ENCODE measurements at places on chromosomes 6 and 20.
A peak's percentile ranks its signal among the peaks of the same experiment; 100 is the strongest.

DNA sequence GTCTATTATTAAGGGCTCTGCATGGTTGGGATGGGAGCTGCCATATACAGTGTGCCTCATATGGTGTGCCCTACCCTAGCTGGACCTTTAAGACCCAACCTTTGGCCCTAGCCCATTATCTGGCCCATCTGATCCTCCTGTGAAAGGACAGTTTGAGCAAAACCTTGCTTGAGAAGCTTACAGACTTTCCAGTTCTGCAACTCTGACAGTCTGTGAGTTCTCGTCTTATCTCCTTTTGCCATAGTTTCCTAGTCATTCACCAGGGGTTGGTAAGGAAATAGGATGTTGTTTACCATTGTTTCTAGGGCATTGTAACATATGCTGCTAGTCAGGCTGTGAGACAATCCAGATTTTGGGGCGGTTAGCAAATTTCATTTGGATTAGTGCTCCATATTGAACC is 17.2 kb downstream of the CTNNBL1 start:
- DNase-seq: no peak

- DNase-seq: no peak
Observed at GRCh38 chr6:167647737-167648470, 178.8 kb upstream of the AFDN start.

DNA sequence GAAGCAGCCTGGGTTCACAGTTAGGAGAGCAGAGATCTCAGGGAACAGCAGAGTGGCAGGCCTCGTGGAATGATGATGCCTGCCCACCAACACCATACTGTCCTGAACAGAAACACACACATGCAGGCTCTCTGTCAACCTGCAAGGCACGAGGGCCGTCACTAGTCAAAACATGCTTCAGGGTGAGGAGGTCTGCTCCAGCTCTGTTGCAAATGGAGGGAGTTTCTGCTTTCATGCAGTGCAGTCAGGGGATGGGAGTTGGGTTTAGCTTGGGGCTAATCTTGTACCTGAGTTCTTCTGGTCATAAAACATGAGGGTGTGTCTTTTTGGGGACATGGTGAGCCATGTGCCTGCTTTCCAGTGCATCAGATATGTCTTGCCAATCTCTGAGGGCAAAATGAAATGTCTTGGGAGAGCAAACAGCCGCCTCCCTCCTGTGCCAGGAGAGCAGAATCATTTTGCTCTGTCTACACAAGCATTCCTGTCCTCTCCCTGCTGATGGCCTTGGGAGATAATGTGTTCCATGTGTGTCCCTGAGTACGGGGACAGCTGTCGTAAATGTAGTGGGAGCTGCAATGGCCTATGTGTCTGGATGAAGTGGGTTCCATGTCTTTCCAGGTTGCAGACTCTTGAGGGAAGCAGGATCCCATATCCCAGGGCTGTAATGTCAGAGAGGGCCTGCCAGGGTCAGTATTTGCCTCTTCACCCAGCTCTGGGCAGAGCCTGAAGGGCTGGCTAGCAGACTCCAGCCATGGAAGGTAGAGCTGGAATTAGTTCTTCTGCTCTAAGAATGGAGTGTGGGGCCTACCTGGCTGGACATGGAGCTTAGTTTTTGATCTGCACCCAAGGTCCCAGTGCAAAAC is 40.6 kb downstream of the MAFB start:
- peak; percentile 26 for DNase-seq

DNA sequence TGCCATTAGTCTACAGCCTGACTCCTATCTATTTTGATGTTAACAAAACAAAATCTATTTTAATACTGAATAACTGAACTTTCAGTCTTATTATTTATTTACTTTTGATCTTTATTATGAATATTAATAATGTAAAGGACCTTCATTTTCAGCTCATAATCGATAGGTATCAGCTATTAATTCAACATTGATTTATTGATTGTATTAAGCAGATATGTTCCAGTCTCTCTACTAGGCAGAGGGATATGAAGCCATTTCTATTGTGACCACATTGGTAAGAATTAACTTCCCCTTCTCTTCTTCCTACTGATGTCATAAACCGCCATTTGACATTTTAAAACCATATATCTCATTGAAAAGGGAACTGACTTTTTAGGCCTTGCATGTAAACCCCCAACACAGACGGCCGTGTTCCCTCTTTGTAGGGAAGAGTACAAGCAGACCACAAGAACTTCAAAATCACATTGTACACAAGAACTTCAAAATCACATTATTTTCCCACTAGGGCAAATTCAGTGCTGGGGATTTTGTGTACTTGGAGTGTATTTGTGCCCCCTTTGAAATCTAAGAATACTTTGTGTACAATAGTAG is 69.5 kb upstream of the FABP7 start:
- DNase-seq: no peak

- no peak for DNase-seq
Observed at GRCh38 chr20:9409352-9409751, 105.0 kb upstream of the LAMP5 start.

GRCh38 chr20:57157106-57157691 is 109.2 kb downstream of the BMP7 start:
- DNase-seq: no peak

GRCh38 chr6:143940011-143940597 is 68.0 kb downstream of the PLAGL1 start:
- DNase-seq: peak; percentile 54

GRCh38 chr6:55034752-55035151 is 139.6 kb upstream of the HCRTR2 start:
- no peak for DNase-seq

GRCh38 chr6:15452182-15452941 is 206.5 kb downstream of the JARID2 start:
- no peak for DNase-seq

DNA sequence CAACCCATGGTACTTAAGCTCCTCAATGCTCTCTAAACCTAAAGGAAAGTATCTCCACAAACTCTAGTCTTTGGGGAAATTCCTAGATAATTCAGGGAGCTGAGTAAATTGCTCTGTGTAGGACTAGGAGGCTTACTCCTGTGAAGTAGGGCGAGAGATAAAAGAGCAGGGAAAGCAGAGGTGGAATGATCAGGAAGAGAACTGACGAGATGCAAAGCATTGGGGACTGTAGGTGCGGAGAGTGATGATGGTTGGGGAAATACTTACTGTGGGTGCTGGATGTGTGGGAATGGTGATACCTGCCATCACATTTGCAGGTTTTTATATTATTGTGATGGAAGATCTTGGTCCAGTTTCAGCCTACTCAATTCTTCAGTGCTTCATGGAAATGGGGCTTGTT is 1.6 kb upstream of the LATS1 start:
- DNase-seq: no peak

GRCh38 chr6:3287308-3287707 is 28.6 kb downstream of the PSMG4 start:
- no peak for DNase-seq

DNA sequence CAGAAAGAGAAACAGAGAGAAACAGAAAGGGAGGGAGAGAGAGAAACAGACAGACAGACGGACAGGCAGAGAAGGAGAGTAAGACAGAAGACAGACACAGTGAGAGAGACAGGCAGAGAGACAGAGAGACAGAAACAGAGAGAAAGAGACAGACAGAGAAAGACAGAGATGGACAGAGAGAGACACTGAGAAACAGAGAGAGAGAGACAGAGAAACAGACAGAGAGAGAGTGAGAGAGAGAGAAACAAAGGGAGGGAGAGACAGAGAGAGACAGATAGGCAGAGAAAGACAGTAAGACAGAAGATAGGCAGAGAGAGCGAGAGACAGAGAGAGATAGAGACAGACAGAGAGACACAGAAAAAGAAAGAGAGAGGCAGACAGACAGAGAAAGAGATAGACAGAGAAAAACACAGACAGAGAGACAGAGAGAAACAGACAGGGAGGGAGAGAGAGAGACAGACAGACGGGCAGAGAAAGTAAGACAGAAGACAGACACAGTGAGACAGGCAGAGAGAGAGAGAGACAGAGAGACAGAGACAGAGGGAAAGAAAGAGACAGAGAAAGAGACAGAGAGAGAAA is 753.4 kb upstream of the DEFB115 start:
- no peak for DNase-seq

DNA sequence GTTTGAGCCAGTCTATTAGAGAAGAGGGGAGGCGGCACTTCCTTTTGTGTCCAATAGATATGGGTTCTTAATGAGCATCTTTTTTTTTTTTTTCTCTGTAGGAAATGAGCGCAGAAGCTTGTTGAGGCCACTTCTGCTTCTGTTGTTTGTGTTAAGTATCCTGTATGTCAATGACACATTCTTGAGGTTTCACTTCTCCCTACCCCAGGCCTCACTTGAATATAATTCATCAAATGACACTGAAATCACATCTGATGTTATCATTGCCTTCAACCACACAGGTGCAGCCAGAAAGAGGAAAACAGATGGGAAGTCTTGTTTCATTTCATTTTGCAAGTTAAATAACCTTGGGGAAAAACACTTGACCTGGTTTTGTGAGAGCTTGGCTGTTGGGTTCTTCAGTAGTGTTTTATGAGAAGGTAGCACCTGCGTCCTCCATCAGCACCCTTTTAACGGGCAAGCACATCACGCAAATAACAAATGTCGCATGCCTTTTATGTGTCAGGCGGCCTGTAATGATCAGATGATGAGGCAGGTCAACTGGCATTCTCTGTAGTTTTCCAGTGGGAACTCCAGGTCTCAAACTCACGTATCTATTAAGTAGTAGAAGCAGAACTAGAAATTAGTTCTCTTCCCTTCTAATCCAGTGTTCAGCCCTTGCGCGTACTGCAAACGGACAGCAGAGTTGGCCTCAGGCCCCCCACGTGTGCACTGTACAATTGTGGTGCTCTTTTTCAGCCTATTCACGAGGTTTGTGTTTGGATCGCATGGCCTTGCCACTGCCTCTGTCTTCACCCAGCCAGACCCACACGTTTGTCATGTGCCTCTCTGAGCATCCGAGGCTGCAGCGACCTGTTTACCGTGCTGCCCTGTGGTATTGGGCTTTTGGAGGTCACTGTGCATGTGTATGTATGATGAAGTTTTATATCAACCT is 23.5 kb downstream of the PLEKHG1 start:
- peak; percentile 11 for DNase-seq

DNA sequence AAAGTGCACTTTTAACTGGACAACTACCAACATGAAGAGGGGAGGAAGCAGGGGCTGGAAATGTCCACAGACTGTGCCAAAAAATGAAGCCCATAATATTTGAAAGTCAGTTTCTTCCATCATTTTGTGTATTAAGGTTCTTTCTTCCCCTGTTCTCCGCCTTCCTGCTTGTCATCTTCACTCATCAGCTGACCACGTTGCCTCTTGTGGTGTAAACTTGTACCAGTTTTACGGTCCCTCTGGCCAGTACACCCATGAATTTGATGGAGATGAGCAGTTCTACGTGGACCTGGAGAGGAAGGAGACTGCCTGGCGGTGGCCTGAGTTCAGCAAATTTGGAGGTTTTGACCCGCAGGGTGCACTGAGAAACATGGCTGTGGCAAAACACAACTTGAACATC is 3.9 kb downstream of the HLA-DQA1 start:
- no peak for DNase-seq

GRCh38 chr20:33177866-33178265 is 9.9 kb downstream of the BPIFA2 start:
- no peak for DNase-seq

- no peak for DNase-seq
Observed at GRCh38 chr6:16542070-16542469, 219.2 kb downstream of the ATXN1 start.

- DNase-seq: no peak
Observed at GRCh38 chr6:135465307-135465706, 32.2 kb downstream of the AHI1 start.

DNA sequence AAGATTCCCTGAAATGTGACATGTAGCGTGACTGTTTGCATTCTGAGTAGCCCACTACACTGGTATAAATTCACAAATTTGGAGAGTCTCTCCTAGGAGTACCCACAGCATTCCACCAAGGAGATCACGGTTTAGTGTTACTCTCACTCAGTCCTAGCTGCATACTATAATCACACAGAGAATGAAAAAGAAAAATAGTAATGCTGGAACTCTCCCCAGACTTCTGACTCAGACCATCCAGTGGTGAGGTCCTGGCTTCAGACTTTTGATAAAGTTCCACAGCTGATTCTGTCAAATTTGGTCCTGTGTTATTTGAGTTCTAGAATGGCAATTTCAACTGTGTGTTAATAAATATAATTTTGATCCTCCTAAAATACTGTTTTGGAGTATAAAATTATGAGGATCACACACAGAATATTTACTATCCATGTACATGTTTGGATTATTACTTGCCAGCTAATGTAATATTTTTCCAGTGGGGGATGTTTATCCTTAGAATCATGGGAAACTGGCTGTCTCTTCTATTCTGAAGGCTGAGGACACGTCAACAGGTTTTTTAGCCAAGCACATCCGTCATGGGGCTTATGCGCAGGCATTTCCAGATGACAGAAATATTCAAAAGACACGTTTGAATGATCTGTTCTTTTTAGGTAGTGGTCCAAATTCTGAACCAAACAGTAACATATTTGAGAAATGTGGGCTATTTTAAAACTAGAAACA is 5.1 kb upstream of the KIAA0408 start:
- no peak for DNase-seq
